ENCODE measurements at places on chromosomes 1 and 21.
A peak's percentile ranks its signal among the peaks of the same experiment; 100 is the strongest.

GRCh38 chr1:244896550-244896949, 32.2 kb upstream of the HNRNPU start:
- no peaks in the 10 kb centered on the region for H3K36me3 ChIP-seq
- peak; percentile 56 for DNase-seq
- no peaks in the 10 kb centered on the region for H3K27me3 ChIP-seq
- H3K4me3 ChIP-seq, result no peak overlapping the region
- H3K4me1 ChIP-seq, result peaks cover 40% of the 10 kb centered on the region
- peak overlapping the region; percentile 2 for H3K27ac ChIP-seq

- H3K4me3 ChIP-seq, result peak within 1 kb of the TSS; percentile 97
- peak; percentile 76 for DNase-seq
- no peaks in the 10 kb centered on the region for H3K27me3 ChIP-seq
- peaks cover 18% of the 10 kb centered on the region for H3K4me1 ChIP-seq
Observed at GRCh38 chr21:43789276-43790009, at the start of gene RRP1. Gene RRP1, plus strand, starts transcription at chr21:43789577. Its CDS starts 53 bp downstream, at chr21:43789630.

GRCh38 chr1:77545970-77546369, 136.5 kb downstream of the ZZZ3 start:
- DNase-seq, result peak; percentile 70
- peak overlapping the region; percentile 77 for H3K27ac ChIP-seq
- H3K36me3 ChIP-seq, result peaks cover 14% of the 10 kb centered on the region
- no peaks in the 10 kb centered on the region for H3K27me3 ChIP-seq

GRCh38 chr21:27793901-27794300, 827.0 kb upstream of the ADAMTS5 start:
- peaks cover 5% of the 10 kb centered on the region for H3K27me3 ChIP-seq
- no peak overlapping the region for H3K4me3 ChIP-seq
- H3K36me3 ChIP-seq, result no peaks in the 10 kb centered on the region
- H3K4me1 ChIP-seq, result peaks cover 6% of the 10 kb centered on the region
- DNase-seq, result no peak

Data from HFFc6 (cell line).